GM12864 (cell line): ENCODE measurements at places on chromosomes 1 and 21.

- DNase-seq = no peak
Measured at GRCh38 chr1:208438112-208438699, 194.0 kb upstream of the PLXNA2 start.

- no peak for DNase-seq
Measured at GRCh38 chr1:115198938-115199337, 109.6 kb upstream of the TSPAN2 start.

GRCh38 chr21:44902268-44903049, 18.2 kb downstream of the ITGB2 start:
- DNase-seq = no peak

DNA sequence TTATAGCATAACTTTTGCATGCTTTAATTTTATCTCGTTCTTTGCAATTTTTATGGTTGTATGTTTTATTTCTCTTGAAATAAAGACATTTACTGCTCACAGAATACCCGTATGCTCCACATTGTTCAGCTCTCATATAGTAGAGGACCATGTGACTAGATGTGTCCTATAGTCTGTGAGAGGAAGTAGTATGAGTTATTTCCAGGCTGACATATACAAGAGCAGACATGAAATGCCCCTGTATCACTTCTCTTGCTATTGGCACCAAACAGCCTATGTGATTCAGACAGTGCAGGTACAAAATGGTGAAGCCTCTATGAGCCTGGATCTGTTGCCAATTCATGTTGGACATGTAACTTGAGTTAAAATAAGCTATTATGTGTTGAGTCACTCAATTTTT, 5.8 kb upstream of the FCRL5 start:
- no peak for DNase-seq

- no peak for DNase-seq
Measured at GRCh38 chr1:5513846-5514526, 478.2 kb downstream of the NPHP4 start.

DNA sequence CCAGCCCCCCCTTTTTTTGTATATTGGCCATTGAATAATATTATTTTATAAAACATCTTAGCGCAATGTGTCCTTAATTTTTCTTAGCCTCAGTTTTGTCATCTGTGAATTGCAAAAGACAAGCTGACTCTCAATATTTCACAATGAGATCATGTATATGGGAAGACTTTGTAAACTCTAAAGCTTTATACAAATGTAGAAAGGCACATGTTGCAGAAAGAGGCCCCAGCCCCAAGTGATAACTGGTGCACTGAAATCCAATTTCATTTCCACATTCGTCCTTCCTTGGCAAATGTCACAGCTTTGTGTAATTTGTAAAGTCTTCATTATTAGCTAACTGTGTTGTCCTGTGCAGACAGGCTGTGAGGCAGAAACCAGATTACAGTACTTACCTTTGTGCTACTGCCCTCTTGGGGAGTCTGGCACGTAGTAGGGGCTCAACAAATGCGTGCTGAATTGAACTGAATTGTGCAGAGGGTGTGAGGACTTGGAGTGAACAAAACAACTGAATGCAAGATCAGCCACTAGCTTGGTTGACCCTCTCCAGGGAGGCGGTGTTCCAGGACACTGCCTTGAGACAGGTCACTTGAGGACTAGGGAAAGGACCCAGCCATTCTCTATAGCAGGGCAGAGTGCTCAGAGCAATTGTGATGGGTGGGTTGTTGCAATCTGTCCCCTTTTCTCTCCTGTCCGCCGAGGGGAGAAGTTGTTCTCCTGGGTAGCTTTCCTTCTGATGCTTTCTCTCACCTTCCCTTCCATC, 74.6 kb downstream of the LMO4 start:
- DNase-seq = no peak

DNA sequence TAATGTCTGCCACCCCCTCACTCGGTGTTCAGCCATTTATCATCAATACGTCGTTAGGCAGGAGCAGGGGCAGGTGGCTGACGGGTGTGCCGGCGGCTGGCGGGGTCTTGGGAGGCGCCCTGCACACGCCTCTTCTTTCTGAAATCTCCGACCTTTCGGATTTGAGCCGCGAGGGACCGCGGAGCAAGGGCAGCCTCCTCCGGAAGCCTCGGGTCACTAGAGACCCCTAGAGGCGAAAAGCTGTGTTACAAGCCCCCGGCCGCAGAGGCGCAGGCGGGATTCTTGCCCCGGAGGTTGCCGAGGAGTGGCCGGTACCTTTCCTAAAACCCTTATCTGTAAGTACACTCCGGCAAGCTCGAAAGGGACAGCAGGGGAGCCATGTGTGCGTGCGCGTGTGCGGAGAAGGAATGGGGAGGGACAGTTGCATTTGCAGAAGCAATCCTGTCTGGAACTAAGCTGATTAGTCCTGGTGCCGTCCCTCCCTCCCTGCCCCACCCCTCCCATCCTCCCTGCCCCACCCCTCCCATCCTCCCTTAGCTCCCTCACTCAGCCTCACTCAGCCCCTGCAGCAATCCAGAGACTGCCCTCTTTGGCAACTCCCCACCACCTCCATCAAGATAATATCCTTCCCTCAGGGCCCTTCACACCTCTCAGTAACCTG, 11.0 kb downstream of the BRINP2 start:
- no peak for DNase-seq

- no peak for DNase-seq
Measured at GRCh38 chr1:106254748-106255147, 801.7 kb upstream of the PRMT6 start.

DNA sequence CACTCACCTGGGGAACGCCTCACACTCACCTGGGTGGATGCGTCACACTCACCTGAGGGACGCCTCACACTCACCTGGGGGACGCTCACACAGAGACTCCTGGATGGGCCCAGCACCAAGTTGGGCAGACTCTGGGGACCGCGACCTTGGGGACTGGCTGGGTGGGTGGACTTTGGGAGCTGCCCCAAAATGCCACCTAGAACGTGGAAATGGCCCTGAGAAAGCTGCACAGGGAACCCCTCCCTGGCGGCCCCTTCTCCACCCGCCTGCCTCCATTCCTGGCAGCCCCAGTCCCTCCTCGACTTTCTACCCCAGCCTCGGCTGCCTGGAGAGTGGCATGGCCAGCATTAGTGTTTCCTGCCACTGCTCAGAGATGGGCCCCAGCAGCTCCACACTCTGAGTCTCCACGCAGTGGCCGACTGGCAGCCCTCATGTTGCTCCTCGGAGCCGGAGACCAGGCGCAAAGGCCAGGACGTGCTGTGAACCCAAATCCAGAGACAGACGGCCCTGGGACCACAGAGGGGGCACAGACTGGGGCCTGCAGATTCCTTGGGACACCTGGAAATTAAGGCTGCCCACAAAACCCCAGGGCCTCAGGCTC, 46.5 kb upstream of the ACTRT2 start:
- DNase-seq = no peak

DNA sequence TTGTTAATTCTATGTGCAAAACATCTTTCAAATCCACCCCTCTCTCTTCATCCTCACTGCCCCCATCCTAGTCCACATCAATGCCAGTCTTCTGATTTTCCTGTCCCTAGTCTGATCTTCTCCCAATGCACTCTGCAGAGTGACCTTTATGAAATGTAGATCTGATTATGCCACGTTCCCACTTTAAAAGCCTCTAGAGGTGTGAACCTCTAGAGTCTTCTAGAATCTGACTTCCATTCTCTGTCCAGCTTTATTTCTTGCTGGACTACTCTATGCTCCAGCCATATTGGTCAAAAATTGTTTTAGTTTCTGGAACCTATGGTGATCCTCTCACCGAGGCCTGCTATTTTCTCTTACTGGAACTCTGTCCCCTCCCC, 32.5 kb downstream of the ZNF648 start:
- no peak for DNase-seq

- peak; percentile 89 for DNase-seq
Measured at GRCh38 chr1:15696956-15697521, 12.9 kb downstream of the PLEKHM2 start.

- no peak for DNase-seq
Measured at GRCh38 chr1:201261771-201262547, 21.3 kb upstream of the PKP1 start.

- no peak for DNase-seq
Measured at GRCh38 chr1:119008483-119009311, 20.6 kb upstream of the TBX15 start.

GRCh38 chr1:228555074-228555994, 68.2 kb downstream of the RNF187 start:
- no peak for DNase-seq

DNA sequence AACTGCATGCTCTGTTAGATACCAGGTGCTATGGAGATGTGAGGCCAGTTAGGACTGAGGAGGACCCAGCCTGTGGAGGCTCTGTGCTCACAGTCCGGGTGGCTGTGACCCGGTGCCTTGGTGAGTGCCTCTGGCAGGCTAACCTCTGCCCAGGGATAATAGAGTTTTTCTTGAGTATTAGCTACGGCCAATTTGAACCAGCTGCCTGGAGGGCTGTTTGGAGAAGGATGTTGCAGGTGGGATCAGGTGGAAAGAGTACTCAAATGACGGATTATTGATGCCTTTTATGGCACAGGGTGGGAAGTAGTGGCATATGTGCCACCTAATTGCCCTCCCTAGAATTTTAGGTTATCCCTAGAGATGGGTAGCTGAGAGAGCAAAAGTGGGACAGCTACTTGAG, 182.7 kb downstream of the GRIK3 start:
- DNase-seq = no peak

GRCh38 chr21:15894596-15894995, 164.8 kb downstream of the USP25 start:
- no peak for DNase-seq

DNA sequence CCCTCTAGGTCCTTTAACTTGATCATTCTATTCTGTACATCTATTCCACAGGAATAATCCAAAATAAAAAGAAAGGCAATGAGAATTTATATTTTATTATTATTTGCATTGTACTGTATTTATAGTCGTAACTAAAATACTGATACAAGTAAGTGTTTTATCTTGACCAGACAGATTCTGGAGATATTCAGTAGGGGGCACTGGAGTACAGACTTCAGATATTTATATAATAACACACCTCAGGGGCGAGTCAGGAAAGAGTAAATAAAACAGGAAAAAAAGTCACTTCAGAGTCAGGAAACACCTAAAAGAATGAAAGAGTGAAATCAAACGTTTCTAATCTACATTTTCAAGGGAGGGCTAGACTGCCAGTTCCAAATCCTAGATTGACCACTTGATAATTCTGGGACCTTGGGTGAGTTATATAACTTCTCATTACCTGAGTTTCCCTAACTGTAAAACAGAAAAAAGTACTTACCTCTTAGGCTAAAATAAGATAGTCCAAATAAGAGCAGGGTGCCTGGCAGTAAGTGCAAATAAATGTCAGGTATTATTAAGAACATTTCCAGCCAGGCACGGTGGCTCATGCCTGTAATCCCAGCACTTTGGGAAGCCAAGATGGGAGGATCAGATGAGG, 31.1 kb upstream of the MTF1 start:
- peak; percentile 21 for DNase-seq

DNA sequence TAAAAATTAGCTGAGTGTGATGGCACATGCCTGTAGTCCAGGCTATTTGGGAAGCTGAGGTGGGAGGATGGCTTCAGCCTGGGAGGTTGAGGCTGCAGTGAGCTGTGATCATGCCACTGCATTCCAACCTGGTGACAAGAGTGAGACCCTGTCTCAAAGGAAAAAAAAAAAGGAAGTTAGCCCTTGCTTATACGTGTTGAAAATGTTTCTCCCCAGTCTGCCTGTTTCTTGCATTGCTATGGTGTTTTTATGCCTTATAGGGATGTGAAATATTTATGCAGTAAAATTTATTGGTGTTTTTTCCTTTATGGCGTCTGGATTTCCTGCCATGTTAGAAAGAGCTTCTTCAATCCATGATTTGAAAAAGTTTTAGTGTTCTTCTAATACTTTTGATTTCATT, 3.6 kb upstream of the RERE start:
- DNase-seq = no peak

GRCh38 chr21:38266732-38267131, 9.9 kb downstream of the KCNJ15 start:
- no peak for DNase-seq

DNA sequence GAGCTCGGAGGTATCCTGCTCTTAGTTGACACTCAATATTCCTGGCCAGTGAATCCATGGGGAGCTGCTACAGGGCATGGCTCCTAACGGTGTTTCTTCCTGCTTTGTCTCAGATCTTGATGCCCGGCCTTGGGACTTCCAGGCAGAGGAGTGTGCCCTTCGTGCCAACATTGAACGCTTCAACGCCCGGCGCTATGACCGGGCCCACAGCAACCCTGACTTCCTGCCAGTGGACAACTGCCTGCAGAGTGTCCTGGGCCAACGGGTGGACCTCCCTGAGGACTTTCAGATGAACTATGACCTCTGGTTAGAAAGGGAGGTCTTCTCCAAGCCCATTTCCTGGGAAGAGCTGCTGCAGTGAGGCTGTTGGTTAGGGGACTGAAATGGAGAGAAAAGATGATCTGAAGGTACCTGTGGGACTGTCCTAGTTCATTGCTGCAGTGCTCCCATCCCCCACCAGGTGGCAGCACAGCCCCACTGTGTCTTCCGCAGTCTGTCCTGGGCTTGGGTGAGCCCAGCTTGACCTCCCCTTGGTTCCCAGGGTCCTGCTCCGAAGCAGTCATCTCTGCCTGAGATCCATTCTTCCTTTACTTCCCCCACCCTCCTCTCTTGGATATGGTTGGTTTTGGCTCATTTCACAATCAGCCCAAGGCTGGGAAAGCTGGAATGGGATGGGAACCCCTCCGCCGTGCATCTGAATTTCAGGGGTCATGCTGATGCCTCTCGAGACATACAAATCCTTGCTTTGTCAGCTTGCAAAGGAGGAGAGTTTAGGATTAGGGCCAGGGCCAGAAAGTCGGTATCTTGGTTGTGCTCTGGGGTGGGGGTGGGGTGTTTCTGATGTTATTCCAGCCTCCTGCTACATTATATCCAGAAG, 16.7 kb downstream of the ALX3 start:
- no peak for DNase-seq

DNA sequence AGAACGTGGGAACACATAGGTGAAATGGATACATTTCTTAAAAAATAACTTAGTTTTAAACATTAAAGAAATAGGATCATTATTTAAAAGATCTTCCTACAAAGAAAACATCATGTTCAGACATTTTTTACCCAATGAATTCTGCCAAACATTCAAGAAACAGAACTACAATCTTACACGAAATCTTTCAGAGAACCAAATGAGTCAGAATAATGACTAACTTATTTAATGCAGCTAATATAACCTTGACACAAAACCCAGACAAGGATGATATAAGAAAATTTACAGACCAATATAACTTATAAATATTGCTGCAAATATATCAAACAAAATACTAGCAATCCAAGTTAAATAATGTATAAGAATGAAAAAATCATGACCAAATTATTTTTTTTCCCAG, 220.1 kb upstream of the KCNK2 start:
- DNase-seq = no peak

- no peak for DNase-seq
Measured at GRCh38 chr1:74995821-74996220, 138.4 kb upstream of the LHX8 start.

DNA sequence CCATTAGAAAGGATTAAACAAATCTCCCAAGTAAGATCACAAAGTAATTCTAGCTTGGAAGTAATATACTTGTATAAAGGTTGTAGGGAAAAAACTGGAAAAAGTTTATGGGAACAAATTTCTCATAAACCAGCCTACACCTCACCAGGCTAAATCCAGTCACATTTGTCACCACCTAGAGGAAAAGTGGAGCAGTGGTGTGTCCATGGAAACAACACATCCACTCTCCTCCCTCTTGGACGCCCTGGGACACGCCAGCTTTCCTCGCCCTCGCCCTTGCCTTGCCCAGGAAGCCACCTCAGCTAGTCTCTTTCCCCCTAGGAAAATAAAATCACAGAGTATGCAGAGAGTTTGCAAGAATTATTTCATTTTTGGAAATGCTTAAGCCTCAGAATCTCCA, 2.2 kb downstream of the PALMD start:
- no peak for DNase-seq
